ENCODE measurements at places on chromosomes 5 and 9. TPM values are rescaled to one million over a fixed set of nuclear protein-coding genes. Genes with fewer than 3 reads are reported as not detected.

Gene STPG3
- not detected for total RNA-seq

Gene PGGT1B
- 9.0 TPM for total RNA-seq

Gene UNC5A
- 0.10 TPM for total RNA-seq

Gene DOCK2
- 12.5 TPM for total RNA-seq

Gene ADAMTS16
- total RNA-seq: 3.4 TPM

Gene CMYA5
- total RNA-seq: 0.12 TPM

Gene SLC6A18
- not detected for total RNA-seq

Gene MAMDC2
- not detected for total RNA-seq
